Right hindlimb (tissue), 1 donor: ENCODE measurements at places on chromosomes 7 and 10.

GRCh38 chr10:88066319-88066718 lies 202.9 kb downstream of the PTEN start:
- no peak for DNase-seq

DNA sequence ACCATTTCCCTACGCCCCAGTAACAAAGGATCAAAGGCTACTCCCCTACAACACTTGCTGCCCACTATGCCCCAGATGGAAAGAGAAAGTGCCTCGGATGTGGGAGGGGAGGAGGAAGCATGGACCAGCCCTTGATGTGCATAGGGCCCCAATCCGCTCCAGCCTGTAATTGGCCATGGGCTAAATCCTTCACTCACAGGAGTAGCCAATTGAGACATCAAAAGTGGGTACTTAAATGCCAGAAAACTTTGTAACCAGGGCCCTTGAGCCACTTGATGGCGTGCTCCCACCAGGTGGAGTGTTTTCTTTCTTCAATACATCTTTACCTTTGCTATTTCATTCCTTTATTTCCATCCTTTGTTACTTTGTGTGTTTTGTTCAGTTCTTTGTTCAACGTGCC lies 500.5 kb upstream of the LRRN3 start:
- DNase-seq = no peak

GRCh38 chr10:1159131-1160061 lies 103.2 kb downstream of the WDR37 start:
- DNase-seq = no peak

GRCh38 chr7:155254018-155254417 lies 43.7 kb upstream of the INSIG1 start:
- DNase-seq = no peak

GRCh38 chr7:25636871-25637283 lies 408.6 kb upstream of the NPVF start:
- DNase-seq = peak; percentile 50

GRCh38 chr7:33072471-33072870 lies 9.9 kb upstream of the NT5C3A start:
- DNase-seq = no peak

DNA sequence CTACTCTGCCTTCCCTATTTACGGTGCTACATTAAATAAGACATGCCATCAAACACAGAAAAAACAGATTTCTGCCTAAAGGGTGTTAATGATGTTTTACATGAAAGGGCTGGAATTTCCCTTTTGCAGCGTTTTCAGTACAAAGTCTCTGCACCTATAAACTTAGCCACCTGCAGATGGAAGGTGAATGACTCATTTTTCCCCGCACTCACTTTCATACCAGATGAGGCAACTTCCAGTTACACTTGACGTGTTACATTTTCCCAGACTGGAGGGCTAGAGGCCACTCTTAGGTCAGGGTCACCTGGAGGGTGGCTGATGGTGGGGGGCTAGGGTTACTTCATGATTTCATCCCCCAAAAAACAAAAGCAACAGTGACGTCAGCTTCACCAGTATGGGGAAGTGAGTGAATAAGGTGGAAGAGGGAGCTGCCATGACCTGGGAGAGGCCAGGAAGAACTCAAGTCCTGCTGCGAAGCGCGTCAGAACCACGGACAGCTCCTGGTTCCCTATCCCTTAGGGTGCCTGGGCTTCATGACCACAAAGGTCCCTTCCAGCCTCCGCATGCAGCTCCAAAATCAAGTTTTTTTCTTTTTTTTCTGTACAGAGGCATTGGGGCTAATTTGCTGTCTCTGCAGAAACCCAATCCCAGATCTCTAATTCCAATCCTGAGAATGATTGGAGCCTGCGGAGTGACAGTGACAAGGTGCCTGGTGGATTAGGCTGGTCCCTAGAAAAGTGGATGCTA lies 94.0 kb downstream of the ADARB2 start:
- peak; percentile 62 for DNase-seq

DNA sequence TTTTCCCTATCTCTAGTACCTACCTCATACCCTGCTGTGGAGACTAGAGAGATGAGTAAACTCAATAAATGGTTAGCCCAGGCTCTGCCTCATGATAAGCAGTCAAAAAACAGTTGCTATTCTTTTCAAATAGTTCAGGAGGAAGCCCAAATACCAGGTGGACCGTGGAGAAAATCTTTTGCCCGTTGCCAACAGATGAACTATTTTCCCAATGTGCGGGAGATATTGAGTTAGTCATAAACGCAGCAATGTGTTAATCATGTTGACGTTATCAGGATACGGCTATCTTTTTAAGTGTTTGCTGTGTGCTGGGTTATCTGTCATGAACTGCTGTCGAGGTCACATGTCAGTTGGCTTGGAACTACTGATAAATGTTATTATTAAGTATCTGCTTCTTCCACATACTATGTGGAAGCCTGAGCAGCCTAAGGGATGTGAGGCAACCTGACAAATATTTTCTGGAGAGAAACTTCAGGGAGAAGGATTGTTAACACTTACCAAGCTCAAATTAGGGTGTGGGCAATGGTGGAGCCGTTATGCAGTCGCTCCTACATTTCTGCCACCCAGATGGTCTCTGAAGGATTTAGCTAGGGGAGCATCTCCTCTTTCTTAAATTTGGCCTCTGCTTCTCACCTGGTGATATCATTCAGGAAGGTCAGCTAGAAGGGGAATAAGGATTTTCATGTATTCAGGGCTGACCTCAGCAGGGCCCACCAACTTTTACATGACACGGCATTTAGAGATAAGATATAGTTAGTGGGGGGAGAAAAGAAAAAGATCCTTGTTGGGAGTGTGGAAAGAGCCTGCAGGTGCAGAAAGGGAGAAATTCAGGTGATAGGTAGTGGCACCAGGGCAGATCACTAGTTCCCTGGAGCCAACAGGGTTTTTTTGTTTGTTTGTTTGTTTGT lies 33.5 kb upstream of the SLC26A3 start:
- DNase-seq = no peak

- DNase-seq = no peak
These were observed 526.7 kb upstream of the LRRN3 start for GRCh38 chr7:110564246-110564645.

DNA sequence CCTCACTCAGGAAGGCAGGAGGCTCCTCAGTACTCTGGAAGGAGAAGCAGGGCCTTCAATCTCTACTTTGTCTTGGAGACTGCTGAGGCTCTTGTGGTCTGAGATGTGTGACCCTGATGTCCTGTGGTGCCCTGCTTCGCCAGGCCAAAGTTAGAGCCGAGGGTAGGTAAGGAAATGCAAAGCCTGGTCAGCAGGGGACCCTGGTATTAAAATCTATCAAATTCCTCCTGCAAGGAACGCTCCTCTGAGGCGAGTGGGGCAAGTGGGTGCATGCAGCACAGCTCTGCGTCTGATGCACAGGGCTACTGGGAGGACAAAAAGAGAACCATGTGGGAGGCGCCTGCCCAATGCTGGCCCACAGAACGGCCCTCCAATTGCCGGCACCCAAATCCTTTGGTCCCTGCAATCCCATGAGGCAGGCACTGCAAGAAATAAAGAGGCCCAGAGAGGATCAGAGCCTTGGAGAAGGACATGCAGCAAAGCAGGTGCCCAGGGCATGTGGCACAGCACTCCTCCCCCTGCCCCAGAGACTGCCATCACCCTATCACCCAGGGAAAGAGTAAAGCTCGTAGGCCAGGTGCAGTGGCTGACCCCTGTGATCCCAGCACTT lies 23.1 kb upstream of the ZMIZ1 start:
- DNase-seq = peak; percentile 4

DNA sequence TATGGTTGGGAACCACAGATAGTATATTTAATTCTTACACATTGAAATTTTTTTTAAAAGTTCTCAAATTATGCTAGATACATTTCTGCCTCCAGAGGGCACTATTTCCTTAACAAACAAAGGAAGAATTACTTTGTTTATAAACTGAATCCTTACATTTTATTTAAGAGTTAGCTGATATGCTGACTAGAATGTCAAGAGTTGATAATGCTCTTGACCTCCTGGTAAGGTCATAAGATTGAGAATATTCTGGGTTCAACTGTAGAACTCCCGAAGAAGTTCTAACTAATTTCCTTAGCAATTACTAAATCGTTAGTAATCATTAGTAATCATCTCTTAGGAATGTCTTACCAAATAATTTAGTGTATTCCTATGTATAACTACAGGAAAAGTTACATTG lies 95.3 kb upstream of the CYP26C1 start:
- DNase-seq = no peak

- DNase-seq = no peak
These were observed 60.0 kb downstream of the RAPGEF5 start for GRCh38 chr7:22296916-22297315.

DNA sequence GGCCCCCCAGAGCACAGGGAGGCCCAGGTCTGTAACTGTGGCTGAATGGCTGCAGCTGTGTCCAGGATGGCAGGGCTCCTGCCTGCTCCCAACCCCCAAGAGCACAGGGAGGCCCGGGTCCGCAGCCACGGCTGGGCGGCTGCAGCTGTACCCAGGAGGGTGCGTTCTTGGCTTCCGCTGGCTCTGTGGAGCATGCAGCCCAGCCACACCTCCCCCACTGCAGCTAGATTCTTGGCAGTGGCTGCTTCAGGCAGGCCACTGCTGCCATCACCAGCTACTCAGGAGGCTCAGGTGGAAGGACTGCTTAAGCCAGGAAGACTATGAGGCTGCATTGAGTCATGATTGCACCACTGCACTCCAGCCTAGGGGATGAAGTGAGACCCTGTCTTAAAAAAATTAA lies 27.9 kb downstream of the C7orf25 start:
- DNase-seq = peak; percentile 39

DNA sequence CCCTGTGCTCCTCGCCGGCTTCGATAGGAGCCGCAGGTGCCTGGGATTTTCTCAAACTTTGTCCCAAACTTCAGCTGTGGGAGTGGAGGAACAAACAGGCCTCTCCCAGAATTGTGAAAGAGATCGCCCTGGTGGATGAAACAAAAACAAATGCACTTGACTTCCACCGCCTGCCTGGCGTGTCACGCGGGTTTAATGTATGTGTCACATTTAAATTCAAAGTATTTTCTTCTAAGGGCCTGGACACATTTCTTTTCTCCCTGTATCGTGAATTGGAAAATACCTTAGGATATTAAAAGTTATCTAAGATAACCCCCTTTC lies 694 bp upstream of the WASL start:
- no peak for DNase-seq

GRCh38 chr10:47264797-47265281 lies 35.2 kb upstream of the GDF10 start:
- no peak for DNase-seq

- DNase-seq = no peak
These were observed 354.8 kb upstream of the SEMA3A start for GRCh38 chr7:84549409-84549808.

GRCh38 chr7:112161253-112162141 lies 44.7 kb downstream of the DOCK4 start:
- no peak for DNase-seq

DNA sequence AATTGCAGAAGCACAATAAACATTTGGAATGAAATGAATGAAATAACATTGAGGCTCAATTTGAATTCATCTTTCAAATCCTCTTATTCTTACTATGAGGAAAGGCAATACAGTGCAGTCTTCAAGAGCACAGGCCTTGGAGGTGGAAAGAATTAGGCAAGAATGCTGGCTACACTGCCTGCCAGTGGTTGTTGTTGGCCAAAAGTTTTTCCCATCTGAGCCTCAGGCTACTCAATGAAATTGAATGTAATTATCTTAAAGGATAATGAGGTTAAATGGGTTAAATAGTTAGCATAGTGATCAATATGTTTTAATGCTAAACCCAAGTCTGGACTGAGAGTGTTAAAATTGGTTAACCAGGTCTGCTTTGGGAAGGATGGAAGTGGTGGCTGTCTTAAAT lies 140.9 kb downstream of the MBL2 start:
- no peak for DNase-seq

- DNase-seq = no peak
These were observed 199.2 kb upstream of the MEOX2 start for GRCh38 chr7:15885678-15886077.

DNA sequence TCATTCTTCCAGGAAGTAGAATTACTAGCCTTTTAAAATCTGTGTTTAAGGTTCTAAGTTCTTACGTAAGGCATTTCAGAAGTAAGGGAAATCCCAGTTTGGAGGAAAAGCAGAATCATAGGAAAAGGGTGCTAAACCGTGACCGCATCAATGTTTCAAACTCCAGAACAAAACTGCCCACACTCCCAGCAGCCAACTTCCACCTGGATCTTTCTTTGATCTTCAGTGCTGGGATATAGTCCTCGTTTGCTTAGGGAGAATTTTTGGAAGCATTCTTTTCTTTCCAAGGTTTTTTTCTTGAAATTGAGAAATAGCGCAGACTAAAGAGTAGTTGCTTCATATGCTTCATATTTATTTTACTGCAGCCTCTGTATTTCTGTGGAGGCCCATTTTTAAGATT lies 8.9 kb downstream of the PROSER2 start:
- no peak for DNase-seq

DNA sequence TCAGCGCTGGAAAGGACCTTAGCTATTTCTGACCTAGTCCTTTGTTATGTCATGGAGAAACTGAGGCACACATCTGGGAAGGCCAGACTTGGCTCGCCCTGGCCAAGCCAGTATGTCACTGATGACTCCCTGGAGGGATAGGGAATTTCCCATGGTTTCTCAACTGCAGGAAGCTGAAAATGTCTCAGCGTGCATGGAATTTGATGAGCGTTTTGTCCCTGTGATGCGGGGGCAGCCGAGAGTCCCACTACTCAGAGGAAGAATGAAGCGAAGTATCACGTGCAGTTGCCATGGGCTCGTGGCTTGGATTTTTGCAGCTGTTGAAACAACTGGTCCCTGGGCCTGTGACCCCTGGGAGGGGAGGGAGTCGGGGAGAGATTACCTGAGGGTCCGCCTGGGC lies 44.8 kb downstream of the CLIP2 start:
- peak; percentile 54 for DNase-seq

DNA sequence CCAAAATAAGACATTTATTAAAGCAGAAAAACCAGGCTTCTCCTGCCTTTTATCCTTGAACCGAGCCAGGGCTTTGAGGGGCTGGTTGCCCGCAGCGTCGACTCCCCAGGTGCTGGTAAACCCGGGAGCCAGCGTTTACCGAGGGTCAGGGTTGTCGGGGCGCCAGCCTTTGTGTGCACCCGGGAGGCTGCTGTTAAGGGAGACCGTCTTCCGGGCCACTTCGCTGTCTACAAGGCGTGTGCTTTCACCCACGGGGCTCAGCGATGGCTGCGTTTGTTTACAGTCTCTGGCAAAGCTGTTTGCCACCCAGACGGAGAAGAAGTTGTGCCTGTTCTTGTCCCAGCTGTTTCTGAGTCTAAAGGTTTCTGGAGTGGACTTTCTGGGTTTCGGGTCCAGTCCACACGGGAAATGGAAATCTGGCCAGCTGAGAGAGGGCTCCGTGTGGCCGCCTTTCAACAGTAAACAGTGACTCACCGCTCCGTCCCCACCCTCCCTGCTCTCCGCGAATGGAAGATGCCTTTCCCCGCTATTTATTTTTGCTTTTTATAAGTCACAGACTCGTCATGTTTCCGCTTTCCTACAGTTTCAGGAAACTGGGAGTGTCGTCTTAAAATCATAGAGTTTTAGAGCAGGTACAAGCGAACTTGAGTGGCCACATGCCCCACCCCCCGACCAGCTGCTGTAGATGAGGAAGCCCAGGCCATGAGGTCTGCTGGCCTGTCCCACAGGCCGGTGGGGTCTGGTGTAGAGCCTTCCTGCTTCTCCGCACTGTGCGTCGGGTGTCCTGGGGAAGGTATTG lies 2.2 kb downstream of the MAFK start:
- DNase-seq = peak; percentile 73

GRCh38 chr7:2688409-2689342 lies 674 bp downstream of the AMZ1 start:
- DNase-seq = no peak

- DNase-seq = peak; percentile 9
These were observed 10.7 kb downstream of the INPP5A start for GRCh38 chr10:132548106-132548823.

GRCh38 chr10:19111501-19112267 lies 63.1 kb downstream of the MALRD1 start:
- DNase-seq = no peak

- no peak for DNase-seq
These were observed 199.5 kb upstream of the NFE2L3 start for GRCh38 chr7:25952261-25953057.
